ENCODE measurements at places on chromosomes 11 and 22.
A peak's percentile ranks its signal among the peaks of the same experiment; 100 is the strongest.

- peak; percentile 83 for DNase-seq
Measured at GRCh38 chr22:19723983-19724827, 866 bp downstream of the GP1BB start.

- DNase-seq, result no peak
Measured at GRCh38 chr11:14346303-14346955, 12.6 kb downstream of the RRAS2 start.

- peak; percentile 78 for DNase-seq
Measured at GRCh38 chr11:44556735-44557409, 8.6 kb upstream of the CD82 start.

GRCh38 chr11:10117709-10118351 lies 176.2 kb downstream of the SBF2 start:
- DNase-seq, result no peak

DNA sequence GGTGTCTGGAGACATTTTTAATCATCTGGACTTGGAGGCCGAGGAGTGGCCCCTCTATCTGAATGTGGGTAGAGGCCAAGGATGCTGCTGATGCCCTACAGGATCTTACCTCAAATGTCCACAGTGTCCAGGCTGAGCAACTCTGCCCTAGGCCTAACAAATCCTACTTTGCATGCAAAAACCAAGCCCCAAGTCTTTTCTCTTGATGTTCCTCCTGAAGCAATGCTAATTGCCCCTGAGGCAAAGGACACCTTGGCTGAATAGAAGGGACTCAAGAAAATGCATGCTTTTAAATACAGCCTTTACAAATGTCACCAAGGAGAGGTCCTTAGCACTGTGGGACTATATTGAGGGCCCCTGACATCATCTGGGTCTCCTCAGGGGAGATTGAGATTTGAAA lies 43.8 kb upstream of the PHF21B start:
- DNase-seq, result peak; percentile 63

- DNase-seq, result no peak
Measured at GRCh38 chr22:25847451-25847850, 105.5 kb downstream of the MYO18B start.

DNA sequence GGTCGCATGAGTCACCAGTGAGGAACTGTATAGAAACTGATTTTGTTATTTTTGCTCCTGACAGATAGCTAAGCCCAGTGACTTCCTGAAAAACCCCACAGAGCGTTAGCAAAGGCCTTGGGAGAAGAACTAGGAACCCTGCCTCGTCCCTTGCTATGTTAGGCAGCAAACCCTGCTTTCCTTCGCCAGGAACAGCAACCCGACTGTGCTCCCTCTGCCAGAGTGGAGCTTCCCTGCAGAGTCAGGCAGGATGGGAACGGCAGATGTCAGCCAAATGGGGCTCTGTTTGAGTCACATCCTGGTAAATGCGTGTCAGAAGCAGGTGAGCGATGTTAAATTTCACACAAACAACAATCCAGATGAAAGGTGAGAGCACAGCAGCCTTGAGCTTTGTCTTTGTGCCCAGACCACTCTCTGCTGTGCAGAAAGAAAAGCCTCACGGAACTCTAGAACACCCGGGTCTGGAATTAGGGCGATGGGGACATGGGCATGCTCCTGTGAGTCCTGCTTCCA lies 186.6 kb downstream of the ADAMTS15 start:
- DNase-seq, result peak; percentile 54

DNA sequence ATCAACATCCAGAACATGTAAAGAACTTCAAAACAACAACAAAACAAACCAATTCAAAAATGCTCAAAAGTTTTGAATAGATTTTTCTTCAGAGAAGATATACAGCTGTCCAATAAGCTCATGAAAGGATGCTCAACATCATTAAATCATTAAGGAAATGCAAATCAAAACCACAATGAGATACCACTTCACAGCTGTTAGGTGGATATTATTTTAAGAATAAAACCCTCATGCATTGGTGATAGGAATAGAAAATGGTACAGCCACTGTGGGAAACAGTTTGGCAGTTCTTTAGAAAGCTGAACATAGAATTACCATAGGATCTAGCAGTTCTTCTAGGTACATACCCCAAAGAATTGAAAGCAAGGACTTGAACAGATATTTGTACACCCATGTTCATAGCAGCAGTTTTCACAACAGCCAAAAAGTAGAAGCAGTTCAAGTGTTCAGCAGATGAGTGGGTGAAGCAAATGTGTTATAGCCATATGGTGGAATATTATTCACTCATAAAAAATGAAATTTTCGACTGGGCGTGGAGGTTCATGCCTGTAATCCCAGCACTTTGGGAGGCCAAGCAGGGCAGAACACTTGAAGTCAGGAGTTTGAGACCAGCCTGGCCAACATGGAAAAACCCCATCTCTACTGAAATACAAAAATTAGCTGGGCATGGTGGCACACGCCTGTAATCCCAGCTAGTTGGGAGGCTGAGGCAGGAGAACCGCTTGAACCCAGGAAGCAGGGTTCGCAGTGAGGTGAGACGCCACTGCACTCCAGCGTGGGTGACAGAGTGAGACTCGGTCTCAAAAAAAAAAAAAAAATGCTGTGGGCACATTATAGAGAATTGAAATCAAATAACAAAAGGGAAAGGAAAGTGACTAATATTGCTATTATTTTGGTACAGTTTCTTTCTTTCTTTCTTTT lies 42.9 kb downstream of the CBL start:
- DNase-seq, result no peak

GRCh38 chr11:129277198-129277843 lies 85.2 kb upstream of the ARHGAP32 start:
- DNase-seq, result no peak

DNA sequence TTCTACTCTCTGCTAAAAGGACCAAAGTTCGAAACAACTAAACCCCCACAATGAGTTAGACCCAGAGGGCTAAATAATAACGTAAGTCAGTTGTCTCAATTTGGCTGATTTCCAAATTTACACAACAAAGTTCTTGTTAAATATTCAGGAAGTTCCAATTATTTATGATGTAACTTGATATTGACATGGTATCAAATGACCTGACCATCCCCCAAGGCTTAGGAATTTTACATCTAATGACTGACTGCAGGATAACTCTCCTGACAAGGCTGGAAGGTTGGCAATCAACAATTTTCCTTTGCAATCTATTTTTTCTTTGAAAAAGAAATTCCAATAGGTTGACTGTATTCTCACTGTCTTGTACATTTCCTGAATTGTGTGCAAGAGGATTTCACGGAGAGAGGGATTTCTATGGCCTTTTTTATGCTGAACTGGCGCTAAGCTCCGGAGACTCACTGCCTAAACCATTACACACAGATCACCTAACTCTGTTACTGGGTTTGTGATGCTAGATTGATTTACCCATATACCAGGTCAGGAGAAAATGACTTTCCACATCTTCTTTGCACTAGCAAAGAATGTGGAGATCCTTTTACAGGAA lies 9.6 kb upstream of the CDON start:
- peak; percentile 40 for DNase-seq

DNA sequence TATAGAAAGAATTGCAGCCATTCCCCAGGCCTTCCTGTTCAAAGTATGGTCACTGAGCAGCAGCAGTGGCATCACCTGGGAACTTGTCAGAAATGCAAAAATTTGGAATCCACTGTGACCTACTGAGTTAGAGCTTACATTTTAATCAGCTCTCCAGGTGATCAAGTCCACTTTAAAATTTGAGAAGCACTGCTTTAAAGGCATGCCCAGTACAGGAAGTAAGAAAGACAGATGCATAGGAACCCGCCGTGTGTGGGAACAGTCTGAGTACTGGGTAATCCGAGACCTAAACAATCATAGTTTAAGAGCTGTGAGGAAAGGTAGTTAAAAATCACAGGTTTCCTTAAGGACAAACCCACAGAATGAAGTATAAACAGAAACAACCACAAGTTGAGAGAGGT lies 462.4 kb downstream of the RAB38 start:
- DNase-seq, result peak; percentile 63

DNA sequence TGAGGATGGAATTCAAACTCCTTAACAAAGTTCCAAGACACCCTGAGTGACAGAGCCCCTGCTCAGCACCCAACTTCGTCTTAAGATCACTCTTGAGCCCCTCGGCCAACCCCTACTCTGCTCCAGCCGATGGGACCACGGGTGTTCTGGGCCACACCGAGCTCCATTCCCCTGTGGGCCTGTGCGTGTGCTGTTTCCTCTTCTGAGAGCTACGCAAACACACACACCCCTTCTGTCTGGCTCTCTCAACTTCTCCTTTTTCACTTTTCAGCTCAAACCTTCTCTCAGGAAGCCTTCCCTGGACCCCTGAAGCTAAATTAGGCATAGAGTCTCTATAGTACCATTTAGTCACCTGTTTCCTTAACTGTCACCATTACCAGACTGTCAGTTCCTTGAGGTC lies 37.5 kb upstream of the NNMT start:
- no peak for DNase-seq

DNA sequence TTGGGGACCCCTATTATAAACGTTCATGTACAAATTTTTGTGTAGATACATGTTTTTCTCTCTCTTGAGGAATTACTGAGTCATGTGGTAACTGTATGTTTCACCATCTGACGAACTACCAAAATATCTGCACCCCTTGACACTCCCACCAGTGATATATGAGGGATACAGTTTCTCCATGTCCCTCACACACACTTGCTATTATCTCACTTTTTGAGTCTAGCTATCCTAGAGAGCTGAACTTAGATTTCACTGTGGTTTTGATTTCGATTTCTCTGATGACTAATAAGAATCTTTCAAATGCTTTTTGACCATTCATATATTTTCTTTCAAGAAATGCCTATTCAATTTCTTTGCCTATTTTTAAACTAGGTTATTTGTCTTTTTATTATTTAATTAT lies 200.2 kb downstream of the PGR start:
- no peak for DNase-seq

- DNase-seq, result no peak
Measured at GRCh38 chr11:96147906-96148486, 195.0 kb downstream of the MAML2 start.

- DNase-seq, result no peak
Measured at GRCh38 chr11:15815246-15816195, 540.8 kb downstream of the SOX6 start.

- peak; percentile 79 for DNase-seq
Measured at GRCh38 chr11:64694821-64695365, 28.1 kb downstream of the NRXN2 start.

Measured in mesendoderm (in vitro differentiated cells).